Lung (tissue), 17 donors: ENCODE measurements at places on chromosomes 6 and 20. TPM values are rescaled to one million over a fixed set of nuclear protein-coding genes. Genes with fewer than 3 reads are reported as not detected.

DNA sequence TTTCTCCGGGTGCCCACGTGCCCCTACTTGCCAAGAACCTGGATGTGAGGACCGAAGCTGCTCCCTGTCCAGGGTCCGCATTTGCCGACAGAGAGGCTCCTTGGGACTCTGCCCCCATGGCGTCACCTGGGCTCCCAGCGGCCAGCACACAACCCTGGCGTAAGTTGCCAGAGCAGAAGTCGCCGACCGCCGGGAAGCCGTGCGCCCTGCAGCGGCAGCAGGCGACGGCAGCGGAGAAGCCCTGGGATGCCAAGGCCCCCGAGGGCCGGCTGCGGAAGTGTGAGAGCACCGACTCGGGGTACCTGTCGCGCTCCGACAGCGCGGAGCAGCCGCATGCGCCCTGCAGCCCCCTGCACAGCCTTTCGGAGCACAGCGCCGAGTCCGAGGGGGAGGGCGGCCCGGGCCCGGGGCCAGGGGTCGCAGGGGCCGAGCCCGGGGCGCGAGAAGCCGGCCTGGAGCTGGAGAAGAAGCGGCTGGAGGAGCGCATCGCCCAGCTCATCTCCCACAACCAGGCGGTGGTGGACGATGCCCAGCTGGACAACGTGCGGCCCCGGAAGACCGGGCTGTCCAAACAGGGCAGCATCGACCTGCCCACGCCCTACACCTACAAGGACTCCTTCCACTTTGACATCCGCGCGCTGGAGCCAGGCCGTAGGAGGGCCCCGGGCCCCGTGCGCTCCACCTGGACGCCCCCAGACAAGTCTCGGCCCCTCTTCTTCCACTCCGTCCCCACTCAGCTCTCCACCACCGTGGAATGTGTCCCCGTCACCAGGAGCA, 28.3 kb downstream of the ZNF831 start:
- DNase-seq, result no peak

- no peak for DNase-seq
Observed at GRCh38 chr6:107083921-107084320, 31.4 kb downstream of the BEND3 start.

- no peak for DNase-seq
Observed at GRCh38 chr20:54152227-54153040, 21.4 kb downstream of the CYP24A1 start.

GRCh38 chr6:87798393-87799278, 96.6 kb upstream of the AKIRIN2 start:
- peak; percentile 42 for DNase-seq

DNA sequence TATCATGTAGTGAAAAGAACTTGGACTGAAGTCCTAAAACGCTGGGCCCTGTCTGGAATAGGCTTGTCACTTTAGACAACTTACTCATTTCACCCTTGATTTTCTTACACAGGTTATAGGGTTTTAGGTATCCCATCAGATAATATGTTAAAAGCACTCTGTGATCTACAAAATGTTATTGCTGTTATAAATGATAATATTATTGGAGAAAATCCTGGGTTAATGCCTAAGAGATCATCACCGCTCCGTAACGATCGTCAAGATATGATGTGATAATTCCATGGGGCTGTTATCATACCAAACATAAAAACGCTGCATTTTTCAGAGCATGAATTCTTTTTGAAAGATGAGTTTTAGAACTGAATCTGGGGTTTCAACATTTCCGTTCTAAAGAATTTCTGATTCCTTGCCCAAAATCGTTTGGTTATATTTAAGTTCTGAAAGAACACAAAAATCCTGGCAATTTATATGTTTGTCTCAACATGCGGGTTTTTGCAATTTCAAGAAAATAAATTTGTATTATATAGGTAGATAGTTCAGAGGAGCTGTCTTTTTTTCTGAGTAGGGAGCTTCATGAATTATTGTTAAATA, 154.8 kb downstream of the FOXC1 start:
- DNase-seq, result peak; percentile 78

DNA sequence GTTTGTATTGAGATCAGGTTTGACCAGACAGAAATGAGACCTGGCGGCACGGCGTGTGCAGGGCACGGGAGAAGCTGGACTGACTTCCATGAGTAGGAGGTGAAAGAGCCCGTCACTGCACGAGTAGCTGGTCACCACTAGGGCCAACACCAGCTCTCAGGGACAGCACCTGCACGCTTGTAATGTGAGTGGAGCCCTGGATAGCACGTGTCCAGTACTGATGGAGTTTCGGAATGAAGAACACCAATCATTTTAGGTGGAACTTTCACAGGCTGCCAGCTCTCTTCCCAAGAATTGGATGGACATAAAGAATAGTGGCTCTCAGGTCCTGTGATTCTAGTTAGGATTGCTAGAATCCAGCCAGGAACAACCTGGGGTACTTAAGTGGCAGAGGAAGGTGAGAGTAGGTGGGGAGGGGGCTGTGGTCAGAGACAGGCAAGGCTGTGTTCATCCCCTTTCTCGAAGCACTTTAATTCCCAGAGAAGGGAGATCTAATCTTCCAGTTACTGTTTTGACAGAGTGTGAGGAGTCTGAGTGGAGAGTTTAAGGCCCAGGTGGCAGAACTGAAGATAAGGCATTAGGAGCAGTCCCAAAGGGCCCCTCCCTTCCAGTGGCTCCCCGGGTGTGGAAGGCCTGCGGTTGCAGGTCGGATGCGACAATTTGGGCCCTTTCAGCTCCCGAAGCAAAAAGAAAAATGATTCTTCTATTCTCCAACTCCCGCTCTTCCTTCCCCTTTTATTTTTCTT, 314.8 kb downstream of the QKI start:
- no peak for DNase-seq

DNA sequence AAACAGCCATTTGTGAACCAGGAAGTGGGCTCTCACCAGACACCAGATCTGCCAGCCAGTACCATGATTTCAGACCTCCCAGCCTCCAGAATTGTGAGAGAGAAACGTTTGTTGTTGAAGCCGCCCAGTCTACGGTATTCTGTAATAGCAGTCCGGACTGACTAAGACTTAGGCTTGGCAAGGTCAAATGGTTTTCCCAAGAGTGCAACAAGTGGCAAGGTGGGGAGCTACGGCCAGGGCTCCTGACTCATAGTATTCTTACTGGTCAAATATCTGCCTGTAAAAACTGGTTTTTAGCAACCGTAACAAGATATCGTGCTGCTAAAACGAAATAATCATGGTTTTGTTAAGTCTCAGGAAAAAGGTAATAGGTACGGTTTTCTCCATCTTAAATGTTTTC, 37.8 kb downstream of the MCUR1 start:
- no peak for DNase-seq

- DNase-seq, result no peak
Observed at GRCh38 chr20:5991623-5992441, 41.4 kb downstream of the MCM8 start.

Gene GNRH2
- not detected for total RNA-seq
